ENCODE measurements at places on chromosomes 6 and 20.

GRCh38 chr6:35209622-35210247 lies 4.0 kb upstream of the SCUBE3 start:
- H3K4me3 ChIP-seq = no peak overlapping the region
- H3K27me3 ChIP-seq = peaks cover 41% of the 10 kb centered on the region
- H3K4me1 ChIP-seq = no peaks in the 10 kb centered on the region
- no peak for DNase-seq
- H3K27ac ChIP-seq = no peak overlapping the region
- no peaks in the 10 kb centered on the region for H3K36me3 ChIP-seq

- no peaks in the 10 kb centered on the region for H3K4me1 ChIP-seq
- no peak overlapping the region for H3K4me3 ChIP-seq
- no peak overlapping the region for H3K27ac ChIP-seq
- DNase-seq = no peak
- no peaks in the 10 kb centered on the region for H3K27me3 ChIP-seq
Measured at GRCh38 chr20:17730071-17730470, 30.3 kb downstream of the BANF2 start.

- no peak overlapping the region for H3K27ac ChIP-seq
- H3K27me3 ChIP-seq = no peaks in the 10 kb centered on the region
- peaks cover 19% of the 10 kb centered on the region for H3K4me1 ChIP-seq
- no peaks in the 10 kb centered on the region for H3K36me3 ChIP-seq
- DNase-seq = no peak
- no peak overlapping the region for H3K4me3 ChIP-seq
Measured at GRCh38 chr20:7155282-7155681, 387.8 kb downstream of the BMP2 start.

- no peak overlapping the region for H3K4me3 ChIP-seq
- H3K36me3 ChIP-seq = no peaks in the 10 kb centered on the region
- DNase-seq = no peak
- no peaks in the 10 kb centered on the region for H3K27me3 ChIP-seq
Measured at GRCh38 chr6:136604328-136604825, 54.2 kb upstream of the MAP7 start.

DNA sequence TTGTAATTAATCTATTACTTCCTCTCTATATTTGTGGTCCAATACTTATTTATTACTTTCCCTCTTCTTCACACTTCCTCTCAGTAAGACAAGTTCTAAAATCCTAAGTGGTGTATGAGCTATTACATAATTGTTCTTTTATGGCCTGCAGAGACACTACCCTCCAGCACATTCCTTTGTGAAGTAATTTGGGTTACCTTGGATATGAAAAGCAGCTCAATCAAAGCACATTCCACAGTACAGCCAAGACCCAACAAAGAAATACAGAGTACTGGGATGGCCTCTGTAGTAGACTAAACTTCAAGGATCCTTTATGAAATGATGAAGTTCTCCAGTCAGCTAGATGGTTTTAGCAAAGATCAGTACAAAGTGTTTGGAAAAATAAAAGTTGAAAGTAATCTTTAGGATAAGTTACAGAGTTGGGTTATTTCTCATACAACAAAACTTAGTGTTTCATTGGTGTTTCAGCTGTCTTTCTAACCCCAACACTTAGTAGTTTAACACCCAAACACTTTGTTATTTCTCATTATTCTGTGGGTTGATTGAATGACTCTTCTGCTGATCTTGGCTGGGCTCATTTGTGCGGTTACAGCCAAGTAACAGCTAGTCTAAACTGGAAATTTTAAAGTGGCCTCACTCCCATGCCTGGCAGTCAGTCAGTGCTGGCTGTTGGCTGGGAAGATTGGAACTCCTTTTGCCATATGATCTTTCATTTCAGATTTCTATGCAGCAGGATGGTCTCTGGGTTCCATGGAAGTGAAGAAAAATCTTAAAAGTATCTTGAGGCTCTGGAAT lies 161.5 kb upstream of the POU3F2 start:
- no peak overlapping the region for H3K27ac ChIP-seq
- H3K27me3 ChIP-seq = no peaks in the 10 kb centered on the region
- no peaks in the 10 kb centered on the region for H3K4me1 ChIP-seq
- DNase-seq = no peak

DNA sequence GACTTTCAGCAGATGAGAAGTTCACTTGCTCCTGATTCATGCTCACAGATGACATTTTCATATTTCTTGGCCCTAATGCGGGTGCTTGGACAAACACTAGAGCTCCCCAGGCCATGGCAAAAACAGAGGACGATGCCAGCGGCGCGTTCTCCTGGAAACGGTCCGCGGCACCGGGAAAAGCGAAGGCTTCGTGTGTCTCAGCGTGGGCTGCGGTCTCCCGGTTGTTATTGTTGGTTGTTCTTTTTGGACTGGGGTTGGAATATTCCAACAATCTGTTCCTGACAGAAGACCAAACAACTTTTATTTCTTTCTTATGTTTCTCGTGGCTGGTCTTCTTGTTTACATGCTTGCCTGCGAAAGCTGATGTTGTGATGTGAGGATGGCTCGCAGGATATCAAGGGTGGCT lies 46.8 kb upstream of the NEDD9 start:
- H3K27me3 ChIP-seq = no peaks in the 10 kb centered on the region
- no peak overlapping the region for H3K4me3 ChIP-seq
- H3K4me1 ChIP-seq = peaks cover 10% of the 10 kb centered on the region
- H3K27ac ChIP-seq = no peak overlapping the region

DNA sequence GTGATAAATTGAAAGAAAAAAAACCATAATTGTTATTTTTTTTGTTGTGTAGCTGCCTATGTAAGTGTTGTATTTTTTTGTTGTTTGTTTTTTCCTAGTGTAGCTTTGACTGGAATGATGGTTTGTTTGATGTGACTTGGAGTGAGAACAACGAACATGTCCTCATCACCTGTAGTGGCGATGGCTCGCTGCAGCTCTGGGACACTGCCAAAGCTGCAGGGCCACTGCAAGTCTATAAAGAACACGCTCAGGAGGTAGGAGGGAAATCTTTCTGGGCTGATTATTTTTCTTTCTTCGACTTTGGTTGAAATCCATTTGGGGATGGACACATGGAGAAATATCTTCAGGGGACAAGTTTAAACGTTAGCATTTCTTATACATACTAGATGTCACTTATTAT lies 3.8 kb downstream of the PEX7 start:
- H3K27ac ChIP-seq = no peak overlapping the region
- H3K4me1 ChIP-seq = peaks cover 3% of the 10 kb centered on the region
- no peaks in the 10 kb centered on the region for H3K27me3 ChIP-seq
- peaks cover 56% of the 10 kb centered on the region for H3K36me3 ChIP-seq

DNA sequence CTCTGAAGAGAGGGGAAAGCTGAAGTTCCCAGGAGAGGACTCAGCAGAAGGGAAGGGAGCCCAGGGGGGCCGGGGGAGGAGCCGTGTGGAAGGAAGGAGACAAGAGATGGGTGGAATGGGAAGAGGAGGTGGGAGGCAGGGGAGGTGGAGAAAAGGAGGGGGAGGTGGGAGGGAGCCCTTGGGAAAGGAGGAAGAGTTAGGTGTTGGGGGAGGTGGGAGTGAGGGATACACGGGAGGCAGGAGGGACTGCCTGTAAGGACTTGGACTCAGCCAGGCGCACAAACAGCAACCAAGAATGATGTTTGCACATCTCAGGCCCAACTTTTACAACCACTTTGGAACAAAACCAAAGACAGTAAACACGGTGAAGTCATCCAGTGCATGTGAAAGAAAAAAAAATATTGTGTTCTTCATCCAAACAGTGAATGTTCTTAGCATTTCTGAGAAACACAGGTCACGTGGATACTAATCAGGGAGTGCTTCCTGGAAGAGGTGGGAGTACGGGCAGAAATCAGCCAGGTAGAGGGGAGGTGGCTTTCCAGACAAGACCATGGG lies 17.4 kb upstream of the LSM14B start:
- H3K36me3 ChIP-seq = no peaks in the 10 kb centered on the region
- no peaks in the 10 kb centered on the region for H3K27me3 ChIP-seq
- DNase-seq = no peak
- no peaks in the 10 kb centered on the region for H3K4me1 ChIP-seq
- no peak overlapping the region for H3K4me3 ChIP-seq

DNA sequence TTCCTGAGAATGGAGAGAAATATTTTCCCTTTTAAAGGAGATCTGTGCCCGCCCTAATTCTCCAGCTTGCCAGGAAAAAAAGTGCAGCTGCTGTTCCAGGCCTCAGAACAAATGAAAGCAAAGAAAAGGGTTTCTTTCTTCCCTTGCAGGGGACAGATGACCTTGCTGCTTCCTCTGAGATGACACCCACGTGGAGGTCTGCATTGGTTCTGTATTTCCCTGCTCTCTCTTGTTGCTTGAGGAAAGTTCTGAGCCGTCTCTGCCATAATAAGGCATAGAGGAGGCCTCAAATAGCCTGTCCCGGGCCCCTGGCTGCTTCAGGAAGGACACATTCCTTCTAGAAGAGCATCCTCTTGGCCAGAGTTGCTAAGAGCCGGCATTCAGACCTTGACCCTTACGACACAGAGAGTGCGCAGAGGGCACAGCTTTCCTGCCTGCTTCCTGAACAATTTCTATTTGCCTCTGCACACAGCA lies 501.8 kb upstream of the SULF2 start:
- no peak overlapping the region for H3K4me3 ChIP-seq
- no peak overlapping the region for H3K27ac ChIP-seq
- no peaks in the 10 kb centered on the region for H3K27me3 ChIP-seq

- H3K27me3 ChIP-seq = no peaks in the 10 kb centered on the region
- H3K27ac ChIP-seq = no peak overlapping the region
- peaks cover 8% of the 10 kb centered on the region for H3K4me1 ChIP-seq
- H3K4me3 ChIP-seq = no peak overlapping the region
- DNase-seq = no peak
Measured at GRCh38 chr6:13378669-13379590, 50.6 kb upstream of the TBC1D7 start.

GRCh38 chr20:41475503-41475902 lies 108.9 kb upstream of the EMILIN3 start:
- no peaks in the 10 kb centered on the region for H3K27me3 ChIP-seq
- H3K27ac ChIP-seq = no peak overlapping the region
- no peaks in the 10 kb centered on the region for H3K4me1 ChIP-seq
- peaks cover 47% of the 10 kb centered on the region for H3K36me3 ChIP-seq
- DNase-seq = no peak

DNA sequence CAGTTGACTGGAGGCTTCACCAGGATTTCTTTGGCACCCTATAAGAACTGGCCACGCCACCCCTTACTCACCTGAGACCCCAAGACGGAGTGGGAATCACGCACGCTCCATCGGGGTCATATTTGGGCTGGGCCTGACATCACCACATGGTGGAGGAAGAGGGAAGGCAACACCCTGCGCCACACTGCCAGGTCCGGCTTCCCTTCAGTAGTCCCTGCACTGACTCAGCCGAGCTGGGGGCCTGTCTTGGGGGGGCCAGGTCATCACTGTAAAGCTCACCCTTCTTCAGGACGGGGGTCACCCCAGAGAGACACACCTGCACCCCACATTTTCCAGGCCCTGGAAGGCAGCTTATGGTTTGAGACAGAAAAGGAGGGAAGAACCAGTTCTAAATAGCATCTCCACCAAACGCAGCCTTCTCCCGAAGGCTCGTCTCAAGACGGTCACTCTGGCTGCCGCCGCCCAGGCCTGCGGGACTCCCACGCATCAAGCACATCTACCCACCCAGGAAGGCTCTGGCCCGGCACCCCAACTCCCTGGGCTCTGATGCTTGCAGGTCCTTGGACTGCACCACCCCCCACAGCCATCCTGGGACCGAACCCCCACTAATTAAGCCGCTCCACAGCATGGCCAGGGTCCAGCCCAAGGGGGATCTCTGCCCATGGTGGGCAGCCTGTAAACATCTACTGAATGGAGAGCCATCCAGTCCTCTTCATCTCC lies 51.8 kb downstream of the GINS1 start:
- H3K27me3 ChIP-seq = no peaks in the 10 kb centered on the region
- no peak overlapping the region for H3K4me3 ChIP-seq
- DNase-seq = no peak

DNA sequence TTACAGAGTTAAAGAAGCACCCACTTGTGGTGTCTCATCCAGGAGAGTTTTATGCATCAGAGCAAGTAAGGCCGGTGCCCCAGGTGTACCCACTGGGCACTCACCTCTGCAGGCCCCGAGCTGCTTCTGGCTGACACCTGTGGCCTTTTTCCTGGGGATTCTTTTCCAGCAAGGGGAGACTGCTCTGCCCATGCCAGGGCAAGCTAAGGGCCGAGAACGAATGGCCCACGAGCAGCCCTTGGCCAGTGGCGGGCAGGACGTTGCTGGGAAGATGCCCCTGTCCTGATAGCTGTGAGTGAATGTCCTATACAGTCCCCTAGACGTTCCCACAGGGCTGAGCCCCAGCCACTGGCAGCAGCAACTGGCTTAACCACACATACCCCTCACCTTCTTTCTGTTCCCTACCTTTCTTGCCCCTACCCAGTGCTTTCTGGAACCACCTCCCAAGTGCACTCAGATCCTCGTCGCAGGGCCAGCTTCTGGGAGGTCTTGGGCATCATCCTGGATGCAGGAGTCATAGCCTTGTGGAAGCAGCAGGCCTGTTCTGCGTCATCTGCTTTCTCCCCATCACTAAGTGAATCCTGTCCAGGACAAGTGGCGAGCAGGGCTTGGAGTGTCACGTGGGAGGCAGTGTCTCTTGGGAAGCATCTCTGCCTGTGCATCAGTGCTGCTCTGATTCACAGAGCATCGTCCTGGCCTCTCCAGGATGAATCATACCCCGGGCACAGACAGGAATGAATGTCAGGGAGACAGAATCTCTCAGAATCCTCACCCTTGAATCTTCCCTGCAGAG lies 32.5 kb downstream of the SYNDIG1 start:
- H3K36me3 ChIP-seq = no peaks in the 10 kb centered on the region
- no peak for DNase-seq
- no peak overlapping the region for H3K27ac ChIP-seq
- H3K4me1 ChIP-seq = no peaks in the 10 kb centered on the region
- H3K4me3 ChIP-seq = no peak overlapping the region

DNA sequence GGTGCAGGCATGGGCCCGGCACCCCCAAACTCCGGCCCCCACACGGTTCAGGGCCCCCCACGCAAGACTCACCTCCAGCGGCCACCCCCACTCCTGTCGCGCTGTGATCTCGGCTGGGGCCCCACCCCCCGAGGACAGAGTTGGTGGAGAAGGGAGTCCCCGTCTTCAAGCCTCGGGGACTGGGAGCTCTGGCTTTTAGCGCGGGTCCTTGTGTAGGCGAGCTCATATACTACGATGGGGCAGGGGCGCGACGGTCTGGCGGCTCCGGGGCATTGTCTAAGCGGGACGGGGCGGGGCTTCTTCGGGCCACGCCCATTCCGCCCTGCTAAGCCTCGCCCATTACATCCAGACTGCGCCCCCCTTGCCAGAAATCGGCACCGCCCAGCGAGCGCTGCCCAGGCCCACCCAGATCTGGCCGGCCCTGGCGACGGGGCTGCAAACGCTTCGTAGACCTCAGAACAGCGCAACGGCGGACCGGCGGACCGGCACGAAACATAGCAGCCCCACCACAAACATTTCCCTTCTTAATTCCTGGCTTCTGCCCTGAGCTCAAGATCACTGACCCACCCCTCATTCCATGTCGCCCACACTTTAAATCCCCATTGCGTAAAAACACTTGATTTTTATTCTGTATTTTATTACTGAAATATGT lies 1.0 kb upstream of the DDAH2 start:
- H3K36me3 ChIP-seq = peaks cover 50% of the 10 kb centered on the region
- DNase-seq = no peak
- peaks cover 13% of the 10 kb centered on the region for H3K4me1 ChIP-seq
- no peaks in the 10 kb centered on the region for H3K27me3 ChIP-seq
- H3K4me3 ChIP-seq = peak overlapping the region; percentile 66

GRCh38 chr20:50311308-50312001 lies 120.8 kb downstream of the CEBPB start:
- peak; percentile 80 for DNase-seq
- peak overlapping the region; percentile 80 for H3K27ac ChIP-seq
- H3K4me3 ChIP-seq = no peak overlapping the region
- H3K27me3 ChIP-seq = no peaks in the 10 kb centered on the region
- peaks cover 35% of the 10 kb centered on the region for H3K4me1 ChIP-seq
- no peaks in the 10 kb centered on the region for H3K36me3 ChIP-seq

- no peaks in the 10 kb centered on the region for H3K4me1 ChIP-seq
- H3K27ac ChIP-seq = no peak overlapping the region
- peaks cover 20% of the 10 kb centered on the region for H3K36me3 ChIP-seq
- H3K27me3 ChIP-seq = no peaks in the 10 kb centered on the region
- H3K4me3 ChIP-seq = no peak overlapping the region
Measured at GRCh38 chr20:33647603-33648395, 14.3 kb upstream of the C20orf144 start.
